8988T (cell line): ENCODE measurements at places on chromosomes 3 and 15.

DNA sequence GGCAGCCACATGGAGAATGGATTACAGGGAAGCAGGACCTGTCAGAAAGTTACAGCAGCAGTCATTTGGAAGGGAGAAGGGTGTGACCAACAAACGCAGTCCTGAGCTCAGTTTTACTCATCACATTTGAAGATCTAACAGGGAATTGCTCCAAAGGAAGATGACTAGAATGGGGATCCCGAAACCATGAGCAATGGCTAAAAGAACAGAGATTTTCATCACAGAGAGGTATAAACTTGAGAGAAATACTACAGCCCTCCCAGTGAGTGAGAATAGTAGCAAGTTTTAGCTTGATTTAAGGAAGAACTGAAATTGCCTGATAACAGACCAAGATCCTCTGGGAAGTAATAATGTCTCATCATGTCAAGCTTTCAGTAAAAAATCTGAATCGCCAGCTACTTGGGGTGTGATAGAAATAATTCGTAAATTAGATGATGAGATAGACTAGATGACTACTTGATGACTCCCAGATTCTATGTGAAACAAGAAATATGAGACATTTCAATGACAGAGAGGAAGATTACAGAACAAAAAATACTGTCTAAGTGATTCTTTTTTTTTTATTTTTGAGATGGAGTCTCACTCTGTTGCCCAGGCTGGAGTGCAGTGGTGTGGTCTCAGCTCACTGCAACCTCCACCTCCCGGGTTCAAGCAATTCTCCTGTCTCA is 16.9 kb downstream of the CD47 start:
- DNase-seq: no peak

- DNase-seq: no peak
These were observed 1307.3 kb downstream of the ROBO2 start for GRCh38 chr3:78347176-78347575.

- no peak for DNase-seq
These were observed 22.9 kb upstream of the PTPRG start for GRCh38 chr3:61538486-61538885.

GRCh38 chr3:180707896-180708295 is 28.6 kb upstream of the CCDC39 start:
- no peak for DNase-seq

DNA sequence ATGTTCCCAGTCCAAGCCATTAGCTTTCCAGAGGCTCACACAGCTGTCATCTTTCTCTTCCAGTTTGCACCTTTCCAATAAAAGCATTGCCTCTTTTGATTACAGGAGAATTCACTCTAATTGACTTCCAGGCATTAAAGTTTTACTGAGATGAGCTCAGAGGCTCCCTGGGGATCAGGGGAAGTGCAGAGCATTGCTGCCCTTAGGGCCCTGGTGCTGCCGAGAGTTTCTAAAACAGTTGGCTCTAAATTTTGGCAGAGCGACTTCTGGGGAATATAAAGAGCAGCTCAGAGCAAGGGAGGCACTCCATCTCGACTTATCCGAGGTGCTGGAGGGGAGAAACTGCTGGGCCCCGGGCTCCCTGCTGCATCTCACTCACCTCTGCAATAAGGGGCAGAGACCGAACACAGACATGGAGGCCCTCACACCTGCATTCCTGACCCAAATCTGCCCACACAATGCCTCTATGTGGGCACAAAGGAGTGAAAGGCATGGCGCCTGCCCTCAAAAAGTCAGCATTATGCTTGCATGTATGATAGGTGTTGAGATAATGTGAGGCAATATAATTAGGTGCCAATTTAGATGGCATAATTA is 61.7 kb downstream of the SCN11A start:
- DNase-seq: no peak

GRCh38 chr15:68997050-68997449 is 17.4 kb upstream of the NOX5 start:
- no peak for DNase-seq

GRCh38 chr3:192514754-192515663 is 212.3 kb downstream of the FGF12 start:
- DNase-seq: no peak

- DNase-seq: peak; percentile 44
These were observed at the start of gene PLSCR2 for GRCh38 chr3:146469150-146470017. TSS of gene PLSCR2 (minus strand) at chr3:146469561. CDS start at chr3:146459904, 9,657 bp downstream.

DNA sequence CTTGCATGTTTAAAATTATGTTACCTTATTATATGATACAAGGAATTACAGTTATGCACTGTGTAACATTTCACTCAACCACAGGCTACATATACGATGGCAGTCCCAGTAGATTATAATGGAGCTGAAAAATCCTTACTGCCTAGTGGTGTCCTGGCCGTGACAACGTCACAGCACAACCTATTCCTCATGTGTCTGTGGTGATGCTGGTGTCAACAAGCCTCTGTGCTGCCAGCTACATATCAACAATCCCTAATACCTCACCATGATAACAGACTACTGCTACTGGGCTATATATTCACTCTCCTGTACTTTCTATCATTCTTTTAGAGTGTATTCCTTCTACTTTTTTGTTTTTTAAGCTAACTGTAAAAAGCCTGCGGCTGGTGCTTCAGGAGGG is 80.2 kb upstream of the OCA2 start:
- no peak for DNase-seq

- no peak for DNase-seq
These were observed 76.3 kb upstream of the IQSEC1 start for GRCh38 chr3:13149330-13150108.

- no peak for DNase-seq
These were observed 88.6 kb upstream of the GSK3B start for GRCh38 chr3:120182613-120183511.

DNA sequence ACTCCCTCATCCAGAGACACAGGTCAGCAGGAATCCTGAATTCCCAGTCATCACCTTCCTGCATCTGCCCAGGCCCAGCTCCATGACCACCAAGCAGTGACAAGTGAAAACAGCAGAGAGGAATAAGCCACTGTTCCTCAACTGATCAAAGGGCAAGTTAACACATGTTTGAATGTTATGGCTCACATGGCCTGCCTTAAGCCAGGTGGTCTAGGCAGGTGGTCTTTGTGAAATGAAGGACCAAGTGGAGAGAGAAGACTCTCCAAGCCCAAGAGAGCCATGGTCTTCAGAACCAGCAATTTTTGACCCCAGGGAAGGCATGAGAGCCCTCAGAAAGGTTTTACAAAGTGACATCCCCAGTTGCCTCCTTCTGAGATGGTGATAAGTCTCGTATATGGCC is 161.8 kb downstream of the EPHB1 start:
- no peak for DNase-seq

DNA sequence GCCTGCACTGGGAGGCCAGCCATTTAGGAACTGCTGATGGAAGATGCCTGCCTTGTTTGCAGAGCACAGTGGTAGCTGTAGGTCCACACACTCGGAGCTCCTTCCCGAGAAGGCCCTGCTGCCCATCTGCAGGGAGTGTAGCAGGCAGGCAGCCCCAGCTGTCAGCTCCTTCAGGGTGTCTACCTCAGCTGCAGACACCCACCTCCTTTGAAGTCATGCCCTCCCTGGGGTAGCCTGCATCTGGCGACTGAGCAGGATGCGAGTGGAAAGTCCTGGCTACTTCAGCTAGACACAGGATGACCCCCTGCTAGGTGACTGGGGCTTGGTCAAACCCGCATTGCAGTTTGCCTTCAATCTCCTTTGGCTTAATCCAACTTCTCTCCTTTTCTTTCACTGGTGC is 93.2 kb upstream of the TLE3 start:
- no peak for DNase-seq

DNA sequence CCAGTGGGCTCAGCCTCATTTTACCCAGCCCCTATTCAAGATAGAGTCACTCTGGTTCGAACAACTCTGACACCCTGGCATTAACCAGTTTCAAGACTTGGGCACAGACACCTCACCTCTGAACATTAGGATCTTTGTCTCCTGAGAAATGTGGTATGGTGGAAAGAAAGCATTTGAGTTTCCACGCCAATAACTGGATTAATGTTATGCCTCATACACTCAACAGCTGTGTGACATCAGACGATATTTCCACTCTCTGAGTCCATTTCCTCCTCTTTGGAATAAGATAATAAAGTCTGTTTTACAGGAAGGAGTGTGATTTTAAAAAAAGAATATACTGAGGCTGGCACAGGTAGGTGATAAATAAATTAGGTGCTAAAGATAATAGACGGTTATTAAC is 121.3 kb upstream of the CHL1 start:
- DNase-seq: no peak

DNA sequence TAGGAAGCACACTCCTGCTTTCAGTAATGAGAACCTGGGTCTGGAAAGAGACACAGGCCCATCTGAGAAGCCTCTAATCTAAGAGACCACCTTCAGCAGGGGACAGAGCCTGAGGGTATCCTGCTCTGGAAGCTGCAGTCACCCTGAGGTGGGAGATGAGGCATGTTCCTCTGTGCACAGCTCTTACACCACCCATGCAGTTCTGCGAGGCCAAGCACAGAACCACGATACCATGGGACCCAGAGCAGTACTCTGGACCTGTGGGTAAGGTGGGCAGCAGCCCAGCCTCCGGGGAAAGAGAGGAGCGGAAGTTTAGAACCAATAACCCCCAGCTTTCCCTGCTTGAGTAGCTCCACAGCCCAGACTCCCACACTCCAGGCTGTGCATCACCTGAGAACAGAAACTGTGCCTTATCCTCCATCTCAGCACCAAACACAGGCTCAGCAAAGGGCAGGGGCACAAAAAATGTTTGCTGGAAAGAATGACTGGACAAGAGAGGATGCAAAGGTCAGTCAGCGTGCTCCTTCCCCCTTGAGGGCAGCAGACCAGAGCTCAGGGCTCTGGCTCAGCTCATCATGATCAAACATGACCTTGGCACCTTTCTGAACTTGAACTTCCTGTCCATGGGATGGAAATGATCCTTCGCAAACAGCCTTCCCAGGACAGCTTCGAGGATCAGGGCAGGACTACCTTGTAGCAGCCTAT is 43.1 kb downstream of the RBPMS2 start:
- DNase-seq: no peak

GRCh38 chr3:144470666-144471065 is 499.0 kb downstream of the DIPK2A start:
- no peak for DNase-seq
